ENCODE measurements at places on chromosomes 3 and 15.

GRCh38 chr15:63943829-63944680 is 102.2 kb downstream of the DAPK2 start:
- DNase-seq, result no peak

GRCh38 chr15:68316061-68316804 is 38.7 kb downstream of the FEM1B start:
- DNase-seq, result peak; percentile 23

DNA sequence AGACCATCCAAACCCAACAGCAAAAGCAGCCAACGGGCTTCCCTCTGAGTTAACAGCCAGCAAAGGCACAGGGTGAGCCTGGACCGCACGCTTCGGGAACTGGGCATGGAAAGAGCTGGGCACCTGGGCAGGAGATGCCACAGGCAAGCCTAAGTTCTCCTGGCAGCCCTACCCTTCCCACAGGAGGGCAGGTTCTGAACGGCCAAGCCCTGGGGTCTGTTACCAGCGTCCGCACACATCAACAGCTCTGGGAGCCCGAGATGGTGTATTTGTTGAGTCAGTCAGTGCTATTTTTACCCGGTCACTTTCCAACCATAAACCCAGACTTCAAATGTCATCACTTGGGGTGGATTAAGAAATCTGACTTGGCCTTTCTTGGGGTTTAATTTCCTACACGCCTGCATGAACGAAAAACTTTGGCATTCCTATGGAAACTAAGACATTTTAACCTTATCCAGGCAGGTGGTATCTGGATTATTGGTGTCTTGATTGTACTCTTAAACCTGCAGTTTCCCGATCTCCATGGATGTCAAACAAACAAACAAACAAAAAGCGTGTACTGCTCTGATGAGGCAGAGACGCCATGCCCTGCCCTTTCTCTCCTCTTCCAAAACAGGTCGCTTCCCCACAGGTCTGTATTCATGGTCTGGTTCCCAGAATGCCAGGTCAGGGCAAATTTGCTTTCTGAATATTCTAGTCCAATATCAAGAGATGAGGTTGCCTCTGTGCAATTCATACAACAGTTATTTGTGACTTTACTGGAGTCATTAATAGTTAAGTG is 99.7 kb downstream of the XXYLT1 start:
- DNase-seq, result peak; percentile 8

DNA sequence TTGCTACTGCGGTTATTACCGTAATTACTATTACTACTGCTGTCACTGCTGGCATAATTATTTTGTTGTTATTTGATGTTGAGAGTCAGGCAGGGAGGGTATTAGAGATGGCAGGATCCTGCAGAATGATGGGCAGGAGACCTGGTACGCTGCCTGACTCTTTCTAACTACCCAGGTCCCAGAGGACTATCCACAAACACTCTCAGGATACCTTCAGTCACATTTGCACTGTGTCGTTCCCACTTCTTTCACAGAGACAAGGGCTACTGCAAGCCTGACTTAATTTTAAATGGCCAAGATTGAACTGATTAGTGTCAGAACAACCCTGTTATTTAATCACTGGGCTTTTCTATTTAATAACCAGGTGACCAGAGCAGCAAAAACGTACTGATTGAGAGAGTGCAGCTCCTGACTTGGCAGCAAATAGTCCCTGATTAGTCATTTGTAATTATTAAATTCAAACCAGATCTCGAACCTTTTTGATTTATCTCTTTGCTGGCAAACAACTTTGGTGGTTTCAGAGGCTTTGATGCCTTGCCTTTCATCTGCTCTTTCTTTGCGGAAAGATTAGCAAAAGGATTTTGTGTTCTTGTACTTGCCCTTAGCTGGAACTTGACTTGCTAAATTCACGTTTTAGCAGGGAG is 88.8 kb upstream of the ARHGEF3 start:
- DNase-seq, result no peak

DNA sequence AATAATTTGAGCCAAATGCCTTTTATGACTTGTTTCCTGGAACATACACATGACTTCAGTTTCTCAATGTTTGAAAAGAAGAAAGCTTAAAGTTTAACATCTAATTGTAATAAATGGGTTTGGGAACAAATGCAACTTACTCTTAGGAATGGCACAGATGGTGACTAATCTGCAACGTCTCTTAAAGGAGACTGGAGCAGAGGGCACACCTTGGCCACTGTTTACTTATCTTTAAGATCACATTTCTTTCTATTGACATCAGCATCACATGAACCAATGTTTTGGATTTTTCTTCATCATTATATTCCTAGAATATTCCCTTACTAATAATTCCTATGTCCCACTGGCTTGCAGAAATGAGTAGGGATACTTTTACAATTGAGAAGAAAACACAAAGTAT is 229.5 kb downstream of the CHL1 start:
- no peak for DNase-seq

GRCh38 chr3:188780193-188781147 is 391.3 kb upstream of the TPRG1 start:
- DNase-seq, result no peak

DNA sequence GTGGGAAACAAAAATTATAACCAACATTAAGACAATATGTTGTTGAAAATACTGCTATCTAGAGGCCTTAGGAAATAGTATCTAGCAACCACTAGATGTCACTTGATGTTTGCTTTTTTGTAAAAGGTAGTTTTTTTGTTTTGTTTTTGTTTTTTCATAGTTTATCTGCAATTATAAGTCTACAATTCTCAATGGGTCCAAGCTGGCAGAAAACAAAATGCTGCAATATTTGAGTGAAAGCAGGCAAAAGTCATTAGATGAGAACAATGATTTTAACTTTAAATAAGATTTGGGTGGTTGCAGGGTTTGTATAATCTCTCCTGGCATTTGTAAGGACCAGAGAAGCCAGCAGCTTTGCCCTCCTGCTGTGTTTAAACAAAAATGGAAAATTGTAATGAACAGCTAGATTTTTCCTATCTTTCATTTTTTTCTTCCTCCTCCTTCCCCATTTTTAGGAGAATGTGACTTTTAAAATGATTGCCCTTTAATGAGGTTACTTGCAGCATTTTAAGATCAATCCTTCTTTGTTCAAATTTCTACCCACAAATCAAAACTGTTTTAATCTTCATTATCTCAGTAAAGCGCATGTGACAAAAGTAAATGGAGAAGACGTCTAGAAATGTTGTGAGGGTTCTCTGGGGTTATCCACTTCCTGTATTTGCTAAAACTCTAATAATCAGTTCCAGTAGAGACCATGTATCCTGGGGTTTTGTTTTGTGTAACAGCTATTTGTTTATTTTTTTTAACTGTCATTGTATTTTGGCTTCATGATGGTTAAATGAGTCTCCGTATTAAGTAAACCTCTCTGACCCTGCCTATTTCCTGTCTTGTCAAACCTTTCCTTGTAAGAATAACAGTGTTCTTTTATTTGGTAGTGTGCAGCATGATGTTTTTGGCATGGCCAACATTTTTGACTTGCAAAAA is 27.3 kb downstream of the DUT start:
- no peak for DNase-seq
